Stimulated activated CD8-positive, alpha-beta memory T cell treated with anti-CD3 and anti-CD28 coated beads, Interleukin-15, amount 100 ng/mL, for 1 hour (primary cell): ENCODE measurements at places on chromosomes 1 and 21.

- DNase-seq, result no peak
Observed at GRCh38 chr1:156388174-156389137, 19.4 kb downstream of the RHBG start.

- no peak for DNase-seq
Observed at GRCh38 chr1:41955461-41956159, 36.9 kb upstream of the HIVEP3 start.

GRCh38 chr1:59497616-59498015 lies 200.7 kb downstream of the FGGY start:
- DNase-seq, result no peak

- no peak for DNase-seq
Observed at GRCh38 chr21:35366394-35367080, 317.4 kb upstream of the RUNX1 start.

- DNase-seq, result no peak
Observed at GRCh38 chr1:26289158-26290059, 9.5 kb downstream of the SH3BGRL3 start.

GRCh38 chr1:247883346-247883745 lies 12.0 kb upstream of the OR2W3 start:
- no peak for DNase-seq

- DNase-seq, result no peak
Observed at GRCh38 chr1:25532970-25533369, 10.4 kb upstream of the LDLRAP1 start.

GRCh38 chr1:84689514-84690396 lies 506 bp downstream of the SSX2IP start:
- DNase-seq, result peak; percentile 1

GRCh38 chr1:109664671-109665070 lies 3.2 kb upstream of the GSTM2 start:
- no peak for DNase-seq

- DNase-seq, result no peak
Observed at GRCh38 chr1:94552071-94552586, 10.6 kb upstream of the F3 start.
